ENCODE measurements at places on chromosomes 1 and 21. TPM values are rescaled to one million over a fixed set of nuclear protein-coding genes. Genes with fewer than 3 reads are reported as not detected.
A peak's percentile ranks its signal among the peaks of the same experiment; 100 is the strongest.

The SPRR1A gene
- total RNA-seq = not detected

The IL6R gene
- 45.8 TPM for total RNA-seq

The DMBX1 gene
- not detected for total RNA-seq

DNA sequence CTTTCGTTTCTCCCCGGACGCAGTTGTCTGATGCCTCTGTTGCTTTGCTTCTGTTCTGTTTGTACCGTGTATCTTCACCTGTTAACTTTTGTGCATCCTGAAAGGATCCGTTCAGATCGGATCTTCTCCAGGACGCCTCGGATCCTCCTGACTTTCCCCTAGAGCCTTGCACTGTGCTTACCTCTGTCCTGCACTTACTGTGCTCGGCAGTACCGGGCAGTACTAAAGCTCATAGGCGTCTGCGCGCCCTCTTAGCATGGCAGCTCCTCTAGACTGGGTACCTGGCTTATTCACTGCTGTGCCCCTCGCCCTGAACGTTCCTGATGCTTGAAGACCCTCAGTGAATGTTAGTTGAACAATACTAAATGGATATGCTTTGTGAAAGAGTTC, 934 bp downstream of the SCP2 start:
- DNase-seq = no peak

- DNase-seq = no peak
These were observed 43.5 kb downstream of the MAST2 start for GRCh38 chr1:45846931-45847330.

DNA sequence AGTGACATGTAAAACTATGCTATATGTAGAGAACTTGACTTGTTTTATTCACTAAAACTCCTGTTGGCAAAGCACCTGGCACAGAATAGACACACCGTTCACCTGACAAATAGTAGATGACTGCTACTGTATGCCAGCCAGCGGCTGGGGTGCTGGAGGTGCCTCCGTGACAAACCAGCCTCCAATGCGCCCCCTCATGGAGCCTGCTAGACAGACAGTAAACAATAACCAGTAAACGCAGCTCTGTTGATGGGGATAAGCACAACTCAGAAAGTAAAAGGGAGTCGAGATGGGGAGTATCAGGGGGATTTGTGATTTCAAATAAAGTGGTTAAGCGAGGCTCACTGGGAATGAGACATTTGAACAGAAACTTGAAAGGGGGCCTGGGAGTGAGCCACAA, 107.2 kb downstream of the PRDM2 start:
- DNase-seq = no peak

DNA sequence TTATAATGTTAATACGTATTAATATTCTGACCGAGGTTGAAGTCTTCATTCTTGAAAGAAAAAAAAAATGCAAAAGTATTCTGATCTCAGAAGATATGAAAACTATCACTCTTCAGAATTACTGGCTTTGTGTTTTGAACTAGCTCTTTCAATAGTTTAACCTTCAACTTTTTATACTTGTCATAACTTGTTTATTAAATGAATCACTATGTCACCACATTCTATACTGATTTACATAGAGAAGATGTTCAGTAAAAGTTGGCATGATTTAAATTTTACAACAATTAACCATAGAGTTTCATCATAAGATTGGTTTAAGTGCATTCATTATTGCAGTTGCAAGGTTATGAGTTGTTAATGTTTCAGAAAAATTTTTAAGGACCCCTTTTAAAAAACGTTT, 57.3 kb downstream of the HS2ST1 start:
- no peak for DNase-seq

DNA sequence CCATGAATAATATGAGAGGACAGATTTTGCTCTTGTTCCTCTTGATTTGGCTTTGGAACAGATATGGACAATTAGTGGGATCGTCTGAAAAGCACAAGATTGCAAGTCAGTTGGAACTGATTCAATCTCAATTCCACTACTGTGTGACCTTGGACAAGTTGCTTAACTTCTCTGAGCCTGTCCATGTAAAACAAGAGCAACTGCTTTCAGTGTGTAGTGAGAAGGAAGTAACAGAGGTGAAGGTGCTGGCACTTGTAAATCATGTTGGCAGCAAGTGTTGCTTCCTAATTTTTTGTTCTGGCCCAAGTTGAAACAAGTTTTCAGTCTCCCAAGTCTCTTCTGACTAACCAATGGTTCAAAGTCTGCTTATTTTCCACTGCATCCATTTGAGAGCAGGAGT, 15.3 kb downstream of the INKA2 start:
- DNase-seq = no peak

DNA sequence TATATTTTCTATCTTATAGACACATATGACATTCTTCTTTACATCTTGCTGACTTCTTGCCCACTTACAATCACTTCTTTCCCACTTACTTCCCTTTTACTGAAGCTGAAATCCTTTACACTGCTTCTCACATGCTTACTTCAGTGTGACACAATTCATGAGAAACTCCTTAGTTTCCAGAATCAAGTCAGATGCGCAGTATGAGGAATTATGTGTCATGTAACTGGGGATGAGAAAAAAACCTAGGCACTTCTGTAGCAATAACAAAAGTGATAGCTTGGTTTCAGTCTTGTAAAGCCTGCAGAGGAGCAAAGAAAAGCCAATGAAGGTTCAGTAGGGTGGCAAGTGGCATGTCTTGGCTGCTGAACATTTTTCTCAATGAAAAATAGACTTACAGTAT, 566.2 kb upstream of the RGS18 start:
- no peak for DNase-seq

GRCh38 chr1:226082959-226083301, 20.4 kb downstream of the H3-3A start:
- peak; percentile 91 for DNase-seq

- no peak for DNase-seq
These were observed 1753.4 kb downstream of the MRPL39 start for GRCh38 chr21:23853796-23854379.

GRCh38 chr1:240092301-240093119, 827 bp downstream of the FMN2 start:
- DNase-seq = no peak

DNA sequence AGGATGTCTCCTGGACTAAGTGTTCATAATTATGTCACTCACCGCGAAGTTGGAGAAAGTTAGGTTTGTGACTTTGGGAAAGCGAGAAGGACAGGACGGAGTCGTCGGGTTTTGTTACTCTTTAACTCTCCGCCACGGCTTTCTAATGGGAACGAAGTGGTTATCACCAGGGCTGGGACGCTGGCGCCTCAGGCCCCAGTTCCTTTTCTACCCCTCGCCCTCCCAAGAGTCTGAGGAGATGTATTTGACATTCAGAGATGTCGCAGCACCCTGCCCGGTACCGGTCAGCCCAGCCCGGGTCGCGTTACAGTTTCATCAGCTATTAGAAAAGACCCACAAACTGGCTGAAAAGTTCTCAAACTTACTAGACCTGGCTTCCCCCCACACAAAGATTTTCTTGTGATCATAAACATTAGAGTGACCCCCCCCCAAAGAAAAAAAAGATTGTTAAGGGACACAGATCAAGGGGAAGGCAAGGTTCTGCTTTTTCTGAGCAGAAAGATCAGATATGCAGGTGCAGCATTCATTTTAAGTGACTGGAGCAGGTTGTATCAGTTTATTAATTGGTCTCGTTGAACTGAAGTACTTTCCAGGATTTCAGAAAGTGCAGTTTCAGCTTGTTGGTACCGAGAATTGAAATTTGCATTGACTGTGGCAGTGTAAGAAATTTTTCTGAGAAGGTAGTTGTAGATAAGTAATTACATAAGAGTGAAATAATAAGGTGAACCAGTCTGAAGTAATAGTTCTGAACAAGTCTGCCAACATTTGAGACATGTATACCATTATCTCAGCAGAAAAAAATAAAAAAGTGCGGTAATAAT, 859 bp upstream of the ZBTB18 start:
- DNase-seq = peak; percentile 86

All from spleen (tissue), 13 donors.